ENCODE measurements at places on chromosomes 13 and 19. TPM values are rescaled to one million over a fixed set of nuclear protein-coding genes. Genes with fewer than 3 reads are reported as not detected.

- DNase-seq: no peak
- no peaks in the 10 kb centered on the region for H3K4me1 ChIP-seq
- H3K27me3 ChIP-seq: no peaks in the 10 kb centered on the region
- no peak overlapping the region for H3K4me3 ChIP-seq
- no peak overlapping the region for H3K27ac ChIP-seq
Observed at GRCh38 chr13:113981194-113981605, 7.3 kb upstream of the C13orf46 start.

- H3K4me1 ChIP-seq: no peaks in the 10 kb centered on the region
- no peaks in the 10 kb centered on the region for H3K36me3 ChIP-seq
- H3K27me3 ChIP-seq: no peaks in the 10 kb centered on the region
- no peak overlapping the region for H3K4me3 ChIP-seq
- no peak overlapping the region for H3K27ac ChIP-seq
- no peak for DNase-seq
Observed at GRCh38 chr19:30790056-30790680, 418.0 kb downstream of the ZNF536 start.

DNA sequence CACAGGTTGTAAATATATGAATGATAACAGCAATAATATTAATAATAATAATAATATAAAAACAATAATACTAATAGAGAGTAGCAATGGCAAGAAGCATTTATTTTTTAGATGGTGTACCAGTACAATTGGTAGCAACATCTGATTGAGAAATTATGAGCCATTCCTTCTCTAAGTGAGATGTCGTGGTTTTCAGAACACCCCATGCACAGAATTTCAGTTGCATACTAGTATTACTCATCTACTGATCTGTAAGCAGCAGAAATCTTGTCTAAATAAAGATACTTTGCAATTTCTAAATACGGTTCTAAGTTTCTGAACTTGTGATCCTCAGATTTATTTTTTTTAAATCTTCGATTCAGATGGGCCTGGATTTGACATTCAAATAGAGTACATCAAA is 788.0 kb upstream of the ATXN8OS start:
- no peak overlapping the region for H3K27ac ChIP-seq
- DNase-seq: no peak
- H3K4me3 ChIP-seq: no peak overlapping the region
- no peaks in the 10 kb centered on the region for H3K27me3 ChIP-seq

DNA sequence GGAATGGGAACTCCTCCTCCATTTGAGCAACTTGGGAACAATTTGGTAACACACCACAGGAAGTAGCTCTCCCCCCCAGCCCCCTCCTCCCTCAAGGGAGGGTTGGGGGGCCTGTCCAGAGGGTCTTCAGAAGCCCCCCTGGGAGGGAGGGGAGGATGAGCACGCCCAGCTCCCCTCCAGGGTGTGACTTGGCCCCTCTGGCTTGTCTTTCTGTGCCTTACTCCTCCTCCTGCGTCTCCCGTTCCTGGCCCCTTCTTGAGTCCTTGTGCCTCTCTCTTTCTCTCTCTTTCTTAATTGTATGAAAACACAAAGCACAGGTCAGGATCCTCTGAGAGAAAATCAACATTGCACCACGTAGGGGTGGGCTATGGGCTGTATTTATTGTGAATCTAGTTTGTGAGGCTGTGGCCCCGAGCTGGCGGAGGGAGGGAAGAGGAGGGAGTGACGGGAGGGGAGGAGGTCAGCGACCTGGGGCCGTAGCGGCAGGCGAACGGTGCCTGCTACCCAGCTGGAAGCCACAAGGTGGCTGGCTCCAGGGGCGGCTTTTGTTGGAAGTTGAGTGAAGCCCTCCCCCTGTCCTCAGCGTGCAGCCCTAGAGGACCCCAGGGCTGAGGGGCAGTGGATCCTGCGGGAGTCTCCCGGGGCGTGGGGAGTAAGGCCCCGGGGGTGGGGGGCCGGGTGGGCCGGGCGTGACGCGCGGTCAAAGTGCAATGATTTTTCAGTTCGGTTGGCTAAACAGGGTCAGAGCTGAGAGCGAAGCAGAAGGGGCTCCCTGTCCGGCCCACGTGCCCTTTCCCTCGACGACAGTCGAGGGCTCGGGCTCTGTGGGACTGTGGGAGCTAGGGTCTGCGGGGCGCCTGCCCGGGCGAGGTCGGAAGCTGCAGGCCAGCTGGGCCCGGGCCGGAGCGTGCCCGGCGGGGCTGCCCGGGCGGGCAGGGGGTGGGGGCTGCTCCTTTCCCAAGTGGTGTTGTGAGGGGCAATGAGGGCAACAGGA is 6.4 kb downstream of the LYL1 start:
- DNase-seq: peak; percentile 68
- H3K36me3 ChIP-seq: peaks cover 30% of the 10 kb centered on the region
- H3K27ac ChIP-seq: peak overlapping the region; percentile 98

DNA sequence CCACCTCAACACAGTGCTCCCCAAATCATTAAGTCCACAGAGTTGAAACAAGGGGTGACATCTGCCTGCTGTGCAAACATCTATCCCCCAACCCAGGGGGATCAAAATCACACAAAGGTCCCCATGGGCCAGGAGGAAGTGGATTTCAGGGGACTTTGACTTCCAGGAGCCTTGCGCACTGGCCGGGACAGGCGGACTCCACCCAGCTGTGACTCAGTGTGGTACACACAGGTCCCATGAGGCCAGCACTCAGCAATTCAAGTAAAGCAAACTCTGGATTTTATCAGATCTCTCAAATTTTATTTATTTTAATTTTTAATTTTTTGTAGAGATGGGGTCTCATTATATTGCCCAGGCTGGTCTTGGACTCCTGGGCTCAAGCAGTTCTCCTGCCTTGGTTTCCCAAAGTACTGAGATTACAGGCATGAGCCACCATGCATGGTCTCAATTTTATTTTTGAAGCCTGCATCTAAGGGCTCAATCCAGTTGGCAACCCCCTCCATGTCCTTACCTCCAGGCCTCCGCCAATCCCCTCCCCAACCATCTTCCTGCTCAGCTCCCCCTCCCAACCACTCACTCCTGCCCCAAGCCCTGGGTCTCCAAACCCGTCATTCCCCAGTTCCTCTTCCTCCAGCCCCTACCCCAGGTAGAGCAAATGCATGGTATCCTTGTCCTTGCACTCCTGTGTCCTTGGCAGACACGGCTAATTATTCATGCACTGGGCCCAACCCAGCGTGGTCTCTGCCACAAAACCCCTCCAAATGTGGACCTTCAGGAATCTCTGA is 18.2 kb downstream of the ARHGAP33 start:
- H3K4me1 ChIP-seq: peaks cover 56% of the 10 kb centered on the region
- H3K27me3 ChIP-seq: no peaks in the 10 kb centered on the region
- H3K4me3 ChIP-seq: no peak overlapping the region
- no peaks in the 10 kb centered on the region for H3K36me3 ChIP-seq

GRCh38 chr13:42215578-42216421 is 56.2 kb upstream of the AKAP11 start:
- H3K4me3 ChIP-seq: no peak overlapping the region
- peak; percentile 4 for DNase-seq
- no peaks in the 10 kb centered on the region for H3K27me3 ChIP-seq
- no peaks in the 10 kb centered on the region for H3K4me1 ChIP-seq
- peaks cover 15% of the 10 kb centered on the region for H3K36me3 ChIP-seq

DNA sequence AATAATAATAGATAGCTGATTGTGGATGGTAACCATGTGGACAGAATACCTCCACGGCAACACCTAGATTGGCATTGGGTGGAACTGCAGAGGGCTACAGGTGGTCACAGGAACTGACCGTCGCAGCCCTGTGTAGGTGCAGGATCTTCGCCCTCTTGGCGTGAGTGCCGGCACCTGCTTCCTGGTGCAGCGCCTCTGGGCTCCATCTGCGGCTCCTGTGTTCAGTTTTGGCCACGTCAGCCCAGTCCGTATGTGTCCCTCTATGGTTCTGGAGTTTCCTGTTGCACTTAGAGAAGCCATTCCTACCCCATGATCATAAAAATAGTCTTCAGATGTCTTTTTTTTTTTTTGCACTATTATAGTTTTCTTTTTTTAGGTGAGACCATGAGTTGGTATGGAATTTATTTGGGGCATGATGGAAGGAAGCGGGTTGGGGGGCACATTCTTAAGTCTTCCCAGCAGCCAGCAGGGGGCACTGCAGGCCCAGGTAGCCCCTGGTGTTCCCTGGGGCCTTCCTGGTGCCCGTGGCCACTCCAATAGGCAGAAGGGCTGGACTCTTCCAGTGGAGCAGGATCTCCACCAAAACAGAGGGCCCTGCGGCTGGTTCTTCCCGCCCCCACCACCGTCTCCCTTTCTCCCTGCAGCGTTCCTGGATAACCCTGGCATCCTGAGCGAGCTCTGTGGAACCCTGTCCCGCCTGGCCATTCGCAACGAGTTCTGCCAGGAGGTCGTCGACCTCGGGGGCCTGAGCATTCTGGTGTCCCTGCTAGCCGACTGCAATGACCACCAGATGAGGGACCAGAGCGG is 10.1 kb upstream of the SLC25A42 start:
- H3K4me3 ChIP-seq: no peak overlapping the region
- peak; percentile 72 for DNase-seq
- no peaks in the 10 kb centered on the region for H3K27me3 ChIP-seq
- H3K27ac ChIP-seq: no peak overlapping the region
- peaks cover 90% of the 10 kb centered on the region for H3K36me3 ChIP-seq

DNA sequence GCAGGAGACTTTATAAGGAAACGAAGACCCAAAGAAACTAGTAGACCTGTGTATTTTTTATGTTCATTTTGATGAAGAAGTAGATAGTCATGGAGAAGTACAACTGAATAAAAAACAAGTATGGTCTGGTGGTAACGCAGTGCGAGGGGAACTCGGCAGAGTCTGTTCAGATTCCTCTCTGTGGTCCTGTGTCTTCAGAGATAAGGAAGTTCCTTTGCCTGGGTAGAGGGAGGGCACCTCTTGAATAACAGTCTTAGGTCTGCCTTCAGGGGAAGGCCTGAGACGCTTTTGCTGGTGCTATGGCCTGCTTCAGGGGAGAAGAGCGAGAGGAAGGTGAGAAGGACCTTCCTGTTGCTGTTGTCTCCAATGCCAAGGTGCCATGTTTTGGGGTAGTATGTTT is 25.9 kb upstream of the SLC46A3 start:
- H3K36me3 ChIP-seq: no peaks in the 10 kb centered on the region
- H3K27ac ChIP-seq: no peak overlapping the region
- no peaks in the 10 kb centered on the region for H3K4me1 ChIP-seq
- H3K4me3 ChIP-seq: no peak overlapping the region
- H3K27me3 ChIP-seq: no peaks in the 10 kb centered on the region

- no peak overlapping the region for H3K4me3 ChIP-seq
- no peaks in the 10 kb centered on the region for H3K36me3 ChIP-seq
- no peak for DNase-seq
- no peak overlapping the region for H3K27ac ChIP-seq
Observed at GRCh38 chr19:46180701-46181387, 32.8 kb downstream of the IGFL2 start.

PLEKHA4 gene
- total RNA-seq: 27.2 TPM

B3GLCT gene
- total RNA-seq: 3.5 TPM

DAND5 gene
- 0.74 TPM for total RNA-seq

UBE2L5 gene
- total RNA-seq: not detected

FCGBP gene
- total RNA-seq: 1.5 TPM

TBC1D4 gene
- total RNA-seq: 12.3 TPM

KIR2DL1 gene
- total RNA-seq: not detected

TMEM150B gene
- total RNA-seq: 1.4 TPM
